NCI-H774 (cell line): ENCODE measurements at places on chromosomes 13 and 19.

DNA sequence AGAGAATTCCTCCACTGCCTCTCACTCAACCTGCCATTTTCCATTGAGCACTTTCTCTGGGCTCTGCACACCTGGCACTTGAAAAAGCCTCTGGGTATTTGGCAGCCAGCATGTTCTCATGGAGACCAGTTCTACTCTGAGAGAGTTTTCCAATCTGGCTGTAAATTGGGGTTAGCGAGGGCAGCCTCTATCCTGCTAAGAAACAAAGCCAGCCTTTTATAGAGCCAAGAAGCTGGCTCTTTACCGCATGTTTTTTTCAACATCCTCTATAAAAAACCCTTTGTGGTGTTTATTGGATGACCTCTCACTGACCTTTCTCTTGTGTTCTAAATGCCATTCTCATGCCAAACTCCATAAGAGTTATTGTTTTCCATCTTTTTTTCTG is 52.6 kb upstream of the RCBTB2 start:
- DNase-seq: no peak

GRCh38 chr19:17830567-17831418 is 9.5 kb upstream of the INSL3 start:
- DNase-seq: peak; percentile 80

- no peak for DNase-seq
Measured at GRCh38 chr19:32718286-32718685, 1.3 kb upstream of the TDRD12 start.

GRCh38 chr13:66414066-66414800 is 815.9 kb downstream of the PCDH9 start:
- DNase-seq: no peak

- no peak for DNase-seq
Measured at GRCh38 chr13:106028911-106029310, 506.6 kb downstream of the EFNB2 start.

DNA sequence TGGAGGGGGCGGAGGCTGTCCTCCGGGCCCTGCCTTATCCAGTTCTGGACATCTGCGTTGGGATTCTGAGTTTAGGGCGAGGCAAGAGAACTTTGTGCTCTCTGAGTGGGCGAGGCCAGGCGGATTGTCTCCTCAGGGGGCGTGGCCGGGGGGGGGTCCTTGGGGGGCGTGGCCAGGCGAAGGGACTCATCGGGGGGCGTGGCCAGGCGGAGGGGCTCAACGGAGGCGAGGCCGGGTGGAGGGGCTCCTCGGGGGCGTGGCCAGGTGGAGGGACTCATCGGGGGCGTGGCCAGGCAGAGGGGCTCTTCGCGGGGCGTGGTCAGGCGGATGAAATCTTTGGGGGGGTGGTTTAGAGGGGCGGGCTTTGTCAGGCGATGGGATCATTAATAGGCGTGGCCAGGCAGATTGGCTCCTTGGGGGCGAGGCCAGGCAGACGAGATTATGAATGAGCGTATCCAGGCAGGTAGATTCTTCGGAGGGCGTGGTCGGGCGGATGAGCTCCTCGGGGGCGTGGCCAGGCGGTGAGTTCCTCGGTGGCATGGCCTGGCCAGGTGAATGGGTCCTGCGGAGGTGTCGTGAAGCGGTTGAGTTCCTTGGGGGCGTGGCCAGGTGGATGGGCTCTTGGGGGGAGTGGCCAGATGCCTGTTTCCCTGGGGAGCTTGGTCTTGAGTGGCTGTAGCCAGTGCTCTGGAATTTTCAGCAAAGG is 10.3 kb upstream of the CACNG7 start:
- no peak for DNase-seq

- DNase-seq: no peak
Measured at GRCh38 chr13:75704194-75704926, 68.2 kb downstream of the LMO7 start.

- peak; percentile 84 for DNase-seq
Measured at GRCh38 chr13:106533101-106533942, 2.1 kb downstream of the EFNB2 start.

GRCh38 chr19:12792051-12792852 is 966 bp downstream of the JUNB start:
- DNase-seq: peak; percentile 51

DNA sequence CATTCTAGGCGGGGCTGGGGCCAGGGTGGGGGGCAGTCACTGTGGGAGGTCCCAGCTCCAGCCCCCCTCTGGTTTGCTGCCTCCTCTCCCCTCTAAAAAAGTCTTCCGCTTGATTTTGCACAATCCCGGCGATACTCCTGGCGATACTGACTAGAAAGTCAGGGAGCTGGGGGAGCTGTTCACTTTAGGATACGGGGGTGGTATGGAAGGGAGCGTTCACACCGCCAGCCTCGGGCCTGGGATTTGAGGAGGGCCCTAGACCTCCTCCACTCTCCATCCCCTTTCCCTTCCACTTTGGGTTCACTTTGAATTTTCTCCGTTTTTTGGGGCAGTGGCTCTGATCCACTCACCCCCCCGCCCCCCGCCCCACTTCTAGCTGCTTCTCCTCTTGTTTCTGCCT is 35.0 kb downstream of the KEAP1 start:
- DNase-seq: no peak

- DNase-seq: no peak
Measured at GRCh38 chr13:45621950-45622349, 6.4 kb upstream of the ERICH6B start.

DNA sequence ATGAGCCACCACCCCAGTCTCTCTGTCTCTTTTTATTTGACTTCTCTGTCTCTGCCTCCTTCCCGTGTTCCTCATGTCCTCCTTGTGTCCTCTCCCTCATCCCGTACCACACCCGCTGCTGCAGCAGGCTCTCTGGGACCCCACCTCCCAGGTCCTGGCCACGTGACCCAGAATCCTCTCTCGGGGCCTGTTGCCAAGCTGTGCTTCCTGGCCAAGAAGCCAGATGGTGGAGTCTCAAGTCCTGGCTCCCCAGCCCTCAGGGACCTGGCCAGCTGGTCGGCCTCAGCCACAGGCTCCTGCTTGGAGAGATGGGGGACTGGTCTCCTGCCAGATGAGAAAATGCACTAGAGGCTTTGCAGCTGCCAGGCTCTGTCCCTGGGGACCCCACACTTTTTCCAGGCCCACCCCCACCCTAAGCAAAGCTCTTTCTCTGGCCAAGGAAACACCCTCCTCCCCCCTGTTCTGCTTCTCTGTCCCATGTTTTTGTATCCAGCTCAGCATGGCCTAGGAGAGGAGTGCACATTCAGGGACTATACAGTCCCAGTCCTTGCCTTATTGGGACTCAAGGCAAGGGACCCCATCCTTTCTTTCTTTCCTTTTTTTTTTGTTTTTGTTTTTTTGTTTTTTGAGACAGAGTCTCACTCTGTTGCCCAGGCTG is 34.3 kb upstream of the SHKBP1 start:
- no peak for DNase-seq

DNA sequence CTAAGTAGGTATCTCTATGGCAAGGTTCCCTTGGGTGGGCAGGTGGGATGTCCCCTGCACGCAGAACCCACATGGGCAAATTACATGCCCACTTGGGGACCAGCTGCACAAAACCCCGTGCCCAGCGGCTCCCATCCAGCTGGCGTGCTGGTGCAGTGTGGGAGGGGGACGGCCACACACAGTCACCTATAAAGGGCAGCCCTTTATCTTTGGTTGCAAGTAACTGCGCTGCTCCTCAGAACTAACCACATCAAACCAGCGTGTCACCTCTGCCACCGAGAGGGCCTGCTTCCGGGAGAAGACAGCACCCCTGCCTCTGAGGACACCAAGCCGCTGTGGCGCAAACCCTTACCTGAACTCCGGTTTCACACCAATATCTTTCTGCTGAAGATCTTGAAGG is 32.2 kb downstream of the ANKRD27 start:
- DNase-seq: no peak

GRCh38 chr13:52845766-52846566 is 2.5 kb downstream of the PCDH8 start:
- no peak for DNase-seq

GRCh38 chr19:39046037-39046821 is 13.9 kb upstream of the FBXO27 start:
- DNase-seq: no peak

DNA sequence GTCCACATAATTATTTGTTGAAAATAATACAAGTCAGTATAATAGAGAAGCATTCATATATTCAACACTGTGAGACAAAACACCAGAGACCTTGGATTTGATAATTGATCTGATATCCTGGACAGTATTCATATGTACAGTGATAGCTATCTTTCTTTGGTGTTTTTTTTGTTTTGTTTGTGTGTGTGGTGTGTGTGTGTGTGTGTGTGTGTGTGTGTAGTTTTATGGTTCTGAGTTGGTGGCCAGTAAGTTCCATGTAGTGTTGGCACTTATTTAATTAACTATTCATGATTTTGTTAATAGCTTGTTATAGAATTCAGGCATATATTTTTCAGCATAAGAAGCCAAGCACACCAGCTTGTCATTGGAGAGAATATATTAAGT is 1.6 kb upstream of the ANGPTL6 start:
- no peak for DNase-seq

DNA sequence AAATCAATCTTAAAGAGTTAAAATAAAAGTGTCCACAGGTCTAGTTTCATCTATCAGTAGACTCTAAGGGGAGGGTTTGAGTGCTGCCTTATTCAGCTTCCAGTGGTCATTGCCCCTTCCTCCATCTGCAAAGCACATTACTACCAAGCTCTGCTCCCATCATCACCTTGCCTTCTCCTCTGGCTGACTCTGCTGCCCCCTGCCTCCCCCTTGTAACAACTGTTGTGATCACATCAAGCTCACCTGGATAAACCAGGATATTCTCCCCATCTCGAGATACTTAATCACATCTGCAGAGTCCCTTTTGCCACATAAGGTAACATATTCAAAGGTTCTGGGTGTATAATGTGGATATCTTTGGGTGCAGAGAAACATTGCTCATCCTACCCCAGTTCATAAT is 43.3 kb upstream of the GPC6 start:
- no peak for DNase-seq

DNA sequence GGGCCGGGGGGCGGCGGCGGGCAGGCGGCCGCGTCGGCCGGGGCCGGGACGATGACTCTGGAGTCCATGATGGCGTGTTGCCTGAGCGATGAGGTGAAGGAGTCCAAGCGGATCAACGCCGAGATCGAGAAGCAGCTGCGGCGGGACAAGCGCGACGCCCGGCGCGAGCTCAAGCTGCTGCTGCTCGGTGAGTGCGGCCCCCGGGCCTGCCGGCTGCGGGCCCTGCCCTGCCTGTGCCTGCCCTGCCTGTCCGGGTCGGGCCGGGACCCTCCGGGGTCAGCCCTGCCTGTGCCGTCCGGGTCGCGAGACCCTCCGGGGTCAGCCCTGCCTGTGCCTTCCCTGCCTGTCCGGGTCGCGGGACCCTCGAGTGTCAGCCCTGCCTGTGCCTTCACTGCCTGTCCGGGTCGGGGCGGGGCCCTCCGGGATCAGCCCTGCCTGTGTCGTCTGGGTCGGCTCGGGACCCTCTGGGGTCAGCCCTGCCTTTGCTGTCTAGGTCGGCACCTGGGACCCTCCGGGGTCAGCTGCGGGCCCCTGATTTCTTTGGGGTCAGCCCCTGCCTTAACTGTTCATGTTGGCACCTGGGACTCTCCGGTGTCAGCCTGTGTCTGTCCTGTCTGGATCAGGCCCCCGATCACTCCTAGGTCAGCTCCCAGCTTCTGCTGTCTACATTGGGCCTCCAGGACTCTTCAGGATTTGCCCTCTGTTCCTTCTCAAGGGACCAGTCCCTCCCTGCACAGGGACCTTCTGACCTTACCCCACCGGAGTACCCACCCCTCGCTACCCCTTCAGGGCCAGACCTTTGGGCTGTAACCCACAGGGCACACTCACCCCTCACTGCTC is 659 bp downstream of the GNA11 start:
- DNase-seq: no peak

- DNase-seq: no peak
Measured at GRCh38 chr19:34309368-34310138, 55.2 kb downstream of the GARRE1 start.

DNA sequence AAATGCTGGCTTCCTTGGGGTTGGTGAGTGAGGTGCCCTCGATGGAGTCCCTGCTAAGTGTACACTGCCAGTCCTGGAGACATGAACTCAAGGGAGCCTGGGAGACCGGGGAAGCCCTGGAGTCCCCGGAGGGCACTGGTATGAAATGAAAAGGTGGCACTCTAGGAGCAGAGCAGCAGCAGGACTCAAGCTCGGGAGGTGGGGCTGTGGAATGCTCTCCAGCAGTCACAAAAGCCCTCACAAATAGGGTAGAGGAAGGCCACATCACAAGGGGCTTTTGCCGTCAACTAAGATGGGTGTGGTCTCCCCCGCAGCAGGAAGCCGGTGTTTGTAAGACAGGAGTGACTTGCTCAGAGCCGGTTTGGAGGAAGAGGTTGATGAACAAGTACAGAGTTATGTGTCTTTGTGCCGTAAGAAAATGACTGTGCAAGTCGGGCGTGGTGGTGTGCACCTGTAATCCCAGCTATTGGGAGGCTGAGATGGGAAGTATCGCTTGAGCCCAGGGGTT is 19.3 kb downstream of the CCNE1 start:
- DNase-seq: no peak

GRCh38 chr13:27730191-27730590 is 62.1 kb upstream of the GSX1 start:
- DNase-seq: no peak

GRCh38 chr19:49896863-49897621 is at the start of gene IL4I1:
IL4I1 (minus strand) TSS chr19:49896887; CDS start chr19:49896160, 727 bp downstream.
- DNase-seq: no peak

- no peak for DNase-seq
Measured at GRCh38 chr13:37385956-37386670, 212.5 kb downstream of the POSTN start.

GRCh38 chr13:48400850-48401291 is 12.0 kb downstream of the LPAR6 start:
- DNase-seq: no peak

- DNase-seq: no peak
Measured at GRCh38 chr13:106529415-106530170, 5.9 kb downstream of the EFNB2 start.

DNA sequence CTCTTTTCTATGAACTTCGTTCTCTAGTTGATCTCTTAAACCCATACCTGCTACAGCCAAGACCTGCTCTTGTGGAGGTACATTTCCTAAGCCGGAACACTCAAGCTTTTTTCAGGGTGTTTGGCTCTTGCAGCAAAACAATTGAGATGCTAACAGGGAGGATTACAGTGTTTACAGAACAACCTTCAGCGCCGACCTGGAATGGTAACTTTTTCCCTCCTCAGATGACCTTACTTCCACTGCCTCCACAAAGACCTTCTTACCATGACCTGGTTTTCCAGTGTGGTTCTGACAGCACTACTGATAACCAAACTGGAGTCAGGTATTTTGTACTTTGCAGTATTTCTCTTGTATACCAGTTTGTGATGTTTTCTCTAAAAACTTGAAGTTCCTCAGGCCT is 506 bp downstream of the KCNRG start:
- DNase-seq: no peak

- DNase-seq: no peak
Measured at GRCh38 chr19:56504581-56504980, 3.1 kb upstream of the ZNF471 start.
